ENCODE measurements at places on chromosomes 16 and 17.

GRCh38 chr16:29791845-29792807 lies 1.6 kb downstream of the KIF22 start:
- no peak for DNase-seq

- no peak for DNase-seq
Measured at GRCh38 chr16:33059206-33059605, 134.8 kb upstream of the TP53TG3C start.

GRCh38 chr17:64591944-64592343 lies 70.2 kb downstream of the SMURF2 start:
- DNase-seq = no peak

DNA sequence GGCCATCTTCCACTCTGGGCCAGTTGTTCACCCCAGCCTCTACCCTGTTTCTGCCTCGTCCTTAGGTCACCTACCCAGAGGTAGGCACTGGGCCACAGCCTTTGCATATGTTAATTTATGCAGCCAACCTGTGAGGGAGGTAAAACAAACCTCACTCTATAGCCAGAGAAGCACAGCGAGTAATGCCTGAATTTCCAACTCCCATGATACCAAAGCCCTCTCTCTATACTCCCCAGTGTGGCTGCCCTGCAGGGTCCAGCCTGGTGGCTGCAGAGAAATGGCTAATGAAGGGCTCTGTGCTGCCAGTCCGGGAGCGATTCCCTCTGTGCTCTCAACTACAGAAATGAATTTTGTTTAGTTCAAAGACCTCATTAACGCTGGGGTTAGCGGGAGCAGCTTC lies 397.0 kb upstream of the CCL2 start:
- DNase-seq = no peak

- no peak for DNase-seq
Measured at GRCh38 chr16:86256995-86257394, 253.3 kb upstream of the FOXF1 start.

DNA sequence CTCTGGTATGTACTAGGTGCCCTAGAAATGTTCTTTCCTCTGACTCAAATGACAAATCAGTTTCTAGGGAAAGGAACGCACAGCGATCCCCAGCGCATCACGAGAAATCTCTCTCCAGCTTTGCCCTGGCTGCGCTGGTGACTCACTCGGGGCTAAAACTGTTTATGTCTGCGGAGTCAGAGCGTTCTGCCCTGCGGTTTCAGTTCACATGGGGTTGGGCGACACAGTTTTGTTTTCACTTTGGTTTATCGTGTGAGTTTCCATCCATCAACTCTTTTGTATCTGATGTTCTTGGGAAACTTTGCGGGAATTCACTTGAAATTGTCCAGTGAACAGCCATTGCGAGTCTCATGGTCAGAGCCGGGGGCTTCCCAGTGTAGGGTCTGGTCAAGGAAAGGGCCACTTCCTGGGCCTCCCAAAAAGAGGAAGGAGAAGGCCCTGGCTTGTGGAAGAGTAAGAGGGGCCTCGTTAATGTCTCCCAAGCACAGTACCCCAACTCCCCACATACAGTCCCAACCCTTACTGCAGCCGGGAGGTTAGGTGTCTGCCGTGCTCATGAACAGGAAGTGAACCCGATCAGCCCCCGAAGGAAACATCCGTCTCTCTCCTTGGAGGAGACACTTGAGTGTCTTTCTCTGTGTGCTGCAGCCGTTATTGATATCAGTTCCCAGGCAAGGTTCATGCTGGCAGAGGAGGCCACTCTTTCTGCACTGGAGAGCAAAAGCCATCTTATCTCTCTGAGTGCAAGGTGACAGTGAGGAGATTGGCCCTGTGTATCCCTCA lies 643.2 kb downstream of the WWOX start:
- peak; percentile 43 for DNase-seq

DNA sequence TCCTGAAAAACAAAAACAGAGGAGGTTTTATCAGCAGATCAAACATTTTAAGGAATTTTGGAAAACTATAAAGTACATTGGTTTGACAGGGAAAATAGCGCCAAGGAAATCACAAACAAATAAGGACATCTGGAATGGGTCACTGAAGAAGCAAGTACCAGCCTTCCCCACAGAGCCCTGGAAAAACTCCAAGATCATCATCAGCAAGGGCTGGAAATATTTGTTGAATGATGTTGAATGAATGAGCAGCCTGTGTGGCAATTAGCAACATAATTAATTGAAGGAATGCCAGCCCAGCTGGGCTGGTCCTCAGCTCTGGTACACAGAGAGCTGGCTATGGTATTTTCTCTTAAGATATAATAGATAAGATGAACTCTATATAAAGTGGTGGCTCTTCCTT lies 290.4 kb downstream of the HS3ST3A1 start:
- no peak for DNase-seq

DNA sequence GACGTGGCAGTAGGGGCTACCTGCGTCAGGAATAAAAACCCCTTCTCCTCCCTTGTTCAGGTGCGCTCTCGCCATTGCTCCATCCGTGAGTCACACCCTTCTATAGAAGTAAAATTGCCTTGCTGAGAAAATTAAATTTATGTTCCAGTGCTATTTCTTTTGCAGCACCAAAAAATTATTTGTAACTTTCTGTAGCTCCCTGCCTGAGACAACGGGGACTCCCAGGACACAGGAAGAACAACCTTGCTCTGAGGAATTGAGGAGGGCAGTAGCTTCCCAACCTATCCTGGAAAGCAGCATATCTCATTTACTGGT lies 85.4 kb downstream of the EMP2 start:
- DNase-seq = no peak

- no peak for DNase-seq
Measured at GRCh38 chr16:26220894-26221293, 529.1 kb downstream of the HS3ST4 start.

- DNase-seq = no peak
Measured at GRCh38 chr16:49884033-49885015, 28.4 kb upstream of the ZNF423 start.

- no peak for DNase-seq
Measured at GRCh38 chr17:72921347-72922054, 171.0 kb downstream of the SLC39A11 start.

GRCh38 chr16:69448470-69449193 lies 24.2 kb downstream of the CYB5B start:
- no peak for DNase-seq

DNA sequence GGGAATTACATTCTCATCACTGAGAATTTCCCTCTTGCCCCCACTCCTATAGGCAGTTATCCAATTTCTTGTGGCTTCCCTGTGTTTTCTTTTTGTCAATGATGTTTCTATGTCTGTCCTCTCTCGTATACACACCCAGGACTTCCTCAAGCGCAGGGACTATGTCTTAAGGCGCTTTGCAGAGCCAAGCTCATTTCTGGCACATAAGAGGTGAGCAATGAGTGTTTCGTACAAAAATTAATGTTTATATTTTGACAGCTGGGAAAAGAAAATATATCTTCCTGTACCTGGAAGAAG lies 947 bp downstream of the DDX42 start:
- DNase-seq = no peak

- DNase-seq = no peak
Measured at GRCh38 chr16:1982013-1982433, 754 bp upstream of the NOXO1 start.

- DNase-seq = no peak
Measured at GRCh38 chr16:15976929-15977637, 27.7 kb downstream of the ABCC1 start.

DNA sequence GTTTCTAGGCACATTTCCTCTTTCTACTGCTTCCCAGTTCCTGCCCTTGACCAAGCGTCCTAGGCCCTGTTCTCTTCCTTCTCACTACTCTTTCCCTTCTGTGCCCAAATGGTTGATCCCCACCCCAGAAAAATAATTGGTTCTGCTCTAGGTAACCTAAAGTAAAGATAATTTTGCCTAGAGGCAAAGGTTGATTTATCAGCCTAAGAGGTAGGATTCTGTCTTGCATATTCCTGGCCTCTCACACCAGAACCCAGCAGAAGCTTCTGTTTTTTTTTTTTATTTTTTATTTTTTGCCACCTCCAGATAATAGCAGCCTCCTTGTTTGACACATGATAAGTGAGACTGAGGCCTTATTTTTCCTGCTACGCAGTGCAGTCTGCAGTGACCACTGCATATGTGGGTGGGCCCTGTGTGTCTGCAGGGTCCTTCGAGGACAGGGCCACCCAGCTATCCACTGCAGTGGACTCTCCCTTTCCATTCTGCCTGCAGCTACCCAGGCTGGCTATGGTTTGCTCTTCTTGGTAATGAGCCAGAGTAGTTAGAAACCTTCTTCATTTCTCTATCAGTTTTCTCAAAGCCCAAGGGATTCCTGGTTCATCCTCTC lies 701 bp downstream of the PIPOX start:
- DNase-seq = no peak

GRCh38 chr17:34579017-34579946 lies at the start of gene TMEM132E:
TMEM132E (plus strand) TSS chr17:34579582; CDS start chr17:34581077, 1,495 bp downstream.
- DNase-seq = no peak

GRCh38 chr16:804193-805048 lies 3.9 kb upstream of the GNG13 start:
- DNase-seq = no peak
